Breast epithelium (tissue), 4 donors: ENCODE measurements at places on chromosomes 1 and 21.

- no peak for DNase-seq
These were observed 108.0 kb upstream of the ST6GALNAC5 start for GRCh38 chr1:76759171-76759860.

DNA sequence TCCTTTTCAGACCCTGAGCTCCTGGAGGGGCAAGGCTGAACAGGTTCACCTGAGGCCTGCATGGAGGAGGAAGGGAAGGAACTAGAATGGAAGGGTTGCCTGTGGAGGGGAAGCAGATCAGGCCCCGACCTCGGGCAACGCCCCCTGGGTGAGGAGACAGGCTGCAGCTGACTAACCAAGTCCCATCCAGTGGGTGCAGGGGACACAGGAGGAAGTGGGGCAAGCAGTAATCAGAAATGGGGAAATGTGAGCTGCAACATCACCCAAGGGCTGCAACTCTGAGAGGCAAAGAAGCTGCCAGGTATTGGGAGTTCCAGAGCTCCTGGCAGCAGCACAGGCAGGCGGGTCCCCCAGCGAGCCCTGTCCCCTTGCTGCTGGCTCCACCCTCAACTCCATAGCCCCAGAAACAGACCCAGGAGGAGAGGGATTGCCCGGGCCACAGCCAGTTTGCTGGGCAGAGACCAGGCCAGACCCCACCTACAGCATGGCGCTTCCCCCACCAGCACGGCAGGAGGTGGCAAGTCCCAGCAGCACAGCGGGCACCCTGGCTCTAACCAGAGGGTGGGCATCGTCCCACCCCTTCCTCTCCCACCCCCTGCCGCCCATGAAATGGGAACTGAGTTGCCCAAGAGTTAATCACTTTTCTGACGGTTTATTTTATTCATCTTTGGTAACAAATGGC, 38.5 kb downstream of the MRPL37 start:
- DNase-seq, result no peak

- DNase-seq, result no peak
These were observed 32.1 kb upstream of the FAM20B start for GRCh38 chr1:178993559-178993958.

- DNase-seq, result no peak
These were observed 283.5 kb upstream of the ADAMTS5 start for GRCh38 chr21:27250366-27250765.

GRCh38 chr1:167683226-167683625, 38.6 kb upstream of the MPZL1 start:
- DNase-seq, result no peak

GRCh38 chr1:183039985-183040447, 16.8 kb downstream of the LAMC1 start:
- DNase-seq, result no peak
